Activated T-cell treated with anti-CD3 and anti-CD28 coated beads, Interleukin-2, amount 50 U/mL, for 72 hours (primary cell): ENCODE measurements at places on chromosomes 7 and 10. TPM values are rescaled to one million over a fixed set of nuclear protein-coding genes. Genes with fewer than 3 reads are reported as not detected.

DNA sequence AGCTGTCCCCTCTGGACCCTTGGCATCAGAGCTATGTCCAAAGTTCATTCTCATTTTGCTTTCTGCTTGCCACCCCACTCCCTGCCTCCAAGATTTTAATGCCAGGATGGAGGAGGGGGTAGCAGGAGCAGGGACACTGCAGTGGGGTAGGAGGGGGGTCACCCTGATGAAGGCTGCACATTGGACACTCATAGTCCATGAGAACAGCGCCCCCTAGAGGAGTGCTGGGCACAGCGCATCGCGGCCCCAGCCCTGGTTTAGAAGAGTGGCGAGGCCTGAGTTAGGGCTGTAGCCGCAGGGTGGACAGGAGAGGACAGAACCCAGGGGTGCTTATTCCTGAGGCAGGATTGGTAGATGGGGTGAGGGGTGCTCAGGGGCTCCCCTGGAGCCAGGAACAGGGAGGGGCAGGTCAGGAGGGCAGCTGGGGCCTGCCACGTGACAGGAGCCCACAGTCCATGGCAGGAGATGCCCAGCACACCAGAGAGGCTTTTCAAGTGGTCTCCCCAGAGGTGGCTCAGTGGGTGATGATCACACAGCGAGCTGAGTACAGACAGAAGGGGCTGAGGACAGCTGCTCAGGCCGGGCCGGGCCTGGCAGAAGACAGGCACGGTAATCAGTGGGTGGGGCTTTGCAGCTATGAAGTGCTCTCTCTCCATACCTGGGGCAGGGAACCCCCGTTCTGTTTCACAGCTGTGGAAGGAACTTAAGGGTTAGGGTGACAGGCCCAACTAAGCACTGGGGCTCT lies 71.4 kb downstream of the NEURL1 start:
- peak; percentile 69 for DNase-seq

GRCh38 chr10:58544135-58544534 lies 31.5 kb downstream of the BICC1 start:
- no peak for DNase-seq

DENND2A gene
- total RNA-seq, result not detected

FFAR4 gene
- not detected for total RNA-seq

- peak; percentile 94 for DNase-seq
Measured at GRCh38 chr7:55951637-55952351, at the start of gene MRPS17. MRPS17 (plus strand) TSS chr7:55951877; CDS start chr7:55953196, 1,319 bp downstream.

NME8 gene
- total RNA-seq, result not detected
